Neuronal stem cell (in vitro differentiated cells): ENCODE measurements at places on chromosomes 11 and 22.

GRCh38 chr11:91263496-91264365 is 960.9 kb upstream of the FAT3 start:
- no peak for DNase-seq
- no peak overlapping the region for H3K27ac ChIP-seq
- no peaks in the 10 kb centered on the region for H3K36me3 ChIP-seq
- H3K4me1 ChIP-seq, result no peaks in the 10 kb centered on the region

GRCh38 chr11:1882265-1883238 is 9.1 kb downstream of the PRR33 start:
- no peak overlapping the region for H3K27ac ChIP-seq
- H3K27me3 ChIP-seq, result peaks cover 5% of the 10 kb centered on the region
- no peaks in the 10 kb centered on the region for H3K36me3 ChIP-seq
- peak; percentile 82 for DNase-seq

- no peak overlapping the region for H3K27ac ChIP-seq
- no peaks in the 10 kb centered on the region for H3K36me3 ChIP-seq
- peaks cover 4% of the 10 kb centered on the region for H3K4me1 ChIP-seq
- H3K4me3 ChIP-seq, result no peak overlapping the region
Measured at GRCh38 chr11:104523611-104524010, 359.7 kb upstream of the PDGFD start.

DNA sequence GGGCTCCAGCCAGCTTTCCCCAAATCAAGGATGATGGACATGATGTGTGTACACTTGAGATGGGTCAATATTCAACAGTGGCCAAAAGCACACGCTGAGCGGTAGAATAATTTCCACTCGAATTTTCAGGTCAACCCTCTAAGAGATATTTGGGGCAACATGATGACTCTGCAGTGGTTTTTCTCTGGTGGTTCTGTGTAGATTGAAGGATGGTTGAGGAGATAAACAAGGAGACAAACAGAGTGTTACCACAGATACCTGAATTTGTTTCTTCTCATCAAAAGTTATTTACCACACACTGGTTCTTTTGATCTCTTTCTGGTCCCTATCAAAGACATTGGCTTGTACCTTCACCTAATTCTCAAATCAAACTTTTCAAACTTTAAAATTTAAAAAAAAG is 242.0 kb downstream of the ETS1 start:
- no peaks in the 10 kb centered on the region for H3K36me3 ChIP-seq
- no peak for DNase-seq
- H3K27me3 ChIP-seq, result no peaks in the 10 kb centered on the region
- H3K4me3 ChIP-seq, result no peak overlapping the region

DNA sequence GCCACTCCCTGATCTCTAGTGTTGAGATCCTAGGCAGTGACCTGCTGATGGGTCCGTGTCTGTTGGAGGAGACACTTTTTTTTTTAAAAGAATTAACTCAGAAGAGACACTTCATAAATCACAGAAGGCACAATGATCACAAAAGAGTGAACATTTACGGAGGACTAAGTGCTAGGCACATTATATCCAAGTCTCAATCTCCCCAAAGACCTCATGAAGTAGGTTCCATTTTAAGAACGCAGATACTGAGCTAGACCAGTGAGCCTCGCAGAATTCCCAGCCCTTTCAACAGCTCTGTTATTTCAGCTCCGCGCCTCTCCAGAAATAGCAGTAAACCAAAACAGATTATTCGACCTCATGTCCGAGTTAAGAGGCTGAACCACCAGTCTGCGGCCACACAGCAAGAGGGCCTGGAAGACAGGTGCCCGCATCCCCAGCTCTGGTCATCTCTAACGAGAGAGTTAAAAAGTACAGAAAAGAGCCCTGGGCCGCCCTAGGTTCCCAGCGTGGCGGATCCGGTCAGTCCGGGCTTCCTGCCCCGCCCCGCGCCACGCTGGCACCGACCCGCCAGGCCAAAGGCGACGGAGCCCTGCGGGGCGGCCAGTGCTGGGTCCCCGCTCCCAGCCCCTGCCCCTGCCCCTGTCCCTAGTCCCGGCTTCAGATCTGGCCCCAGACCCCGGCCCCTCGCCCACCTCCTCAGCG is 612 bp downstream of the XBP1 start:
- no peaks in the 10 kb centered on the region for H3K4me1 ChIP-seq
- H3K27ac ChIP-seq, result peak overlapping the region; percentile 65
- H3K4me3 ChIP-seq, result peak overlapping the region; percentile 68
- peak; percentile 53 for DNase-seq
- H3K36me3 ChIP-seq, result peaks cover 46% of the 10 kb centered on the region
- no peaks in the 10 kb centered on the region for H3K27me3 ChIP-seq

GRCh38 chr22:20084547-20085413 is 4.7 kb downstream of the DGCR8 start:
- H3K4me1 ChIP-seq, result peaks cover 18% of the 10 kb centered on the region
- peak overlapping the region; percentile 16 for H3K27ac ChIP-seq
- H3K36me3 ChIP-seq, result peaks cover 45% of the 10 kb centered on the region
- H3K27me3 ChIP-seq, result no peaks in the 10 kb centered on the region
- H3K4me3 ChIP-seq, result no peak overlapping the region
- peak; percentile 40 for DNase-seq

DNA sequence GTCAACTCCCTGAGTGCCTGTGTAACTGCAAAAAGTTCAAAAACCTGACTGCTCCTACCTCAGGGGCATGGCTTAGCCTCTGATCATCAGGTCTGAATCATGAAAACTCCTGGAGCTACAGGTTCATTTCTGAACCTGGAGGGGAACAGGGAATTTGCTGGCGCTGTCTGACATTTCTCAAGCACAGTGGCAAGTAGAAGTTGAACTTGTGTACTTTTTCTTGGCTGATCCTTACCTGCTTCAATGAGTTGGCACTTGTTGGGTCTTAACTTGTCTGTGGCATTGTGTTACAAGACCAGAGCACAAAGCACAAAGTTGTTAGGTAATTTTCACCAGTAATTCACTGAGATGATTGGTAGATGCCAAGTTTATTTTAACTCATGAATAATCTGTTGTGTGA is 3.3 kb downstream of the TMEM109 start:
- peaks cover 64% of the 10 kb centered on the region for H3K36me3 ChIP-seq
- H3K4me1 ChIP-seq, result peaks cover 19% of the 10 kb centered on the region
- DNase-seq, result no peak
- H3K27ac ChIP-seq, result no peak overlapping the region
- H3K4me3 ChIP-seq, result no peak overlapping the region
